ENCODE measurements at places on chromosomes 11 and 22.

GRCh38 chr22:23856721-23857605 is 712 bp upstream of the SLC2A11 start:
- DNase-seq = peak; percentile 83

- no peak for DNase-seq
These were observed 58.4 kb upstream of the CSNK2A3 start for GRCh38 chr11:11411401-11411985.

- no peak for DNase-seq
These were observed 3.3 kb upstream of the DIXDC1 start for GRCh38 chr11:111933872-111934271.

DNA sequence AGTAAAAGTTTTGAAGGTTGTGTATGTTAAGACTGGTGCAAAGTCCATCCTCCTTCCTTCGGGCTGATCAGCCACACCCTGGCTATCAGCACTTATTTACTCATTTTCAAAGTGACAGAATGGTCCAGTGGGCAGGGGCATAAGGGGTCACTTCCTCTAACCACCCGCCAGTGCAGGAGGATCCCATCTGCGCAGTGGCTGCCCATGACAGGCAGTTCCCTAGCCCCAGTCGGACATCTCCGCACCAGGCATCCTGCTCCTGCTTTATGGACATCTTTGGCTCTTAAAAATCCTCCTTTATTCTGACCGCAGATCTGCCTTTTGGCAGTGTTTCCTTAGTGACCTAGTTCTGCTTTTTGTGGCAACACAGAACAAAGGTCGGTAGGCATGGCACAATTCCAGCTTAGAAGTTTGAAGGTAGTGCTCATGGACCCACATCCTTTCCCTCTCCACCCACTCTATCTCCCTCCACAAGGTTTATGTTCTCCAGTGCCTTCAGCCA is 55.9 kb downstream of the BMAL1 start:
- no peak for DNase-seq

DNA sequence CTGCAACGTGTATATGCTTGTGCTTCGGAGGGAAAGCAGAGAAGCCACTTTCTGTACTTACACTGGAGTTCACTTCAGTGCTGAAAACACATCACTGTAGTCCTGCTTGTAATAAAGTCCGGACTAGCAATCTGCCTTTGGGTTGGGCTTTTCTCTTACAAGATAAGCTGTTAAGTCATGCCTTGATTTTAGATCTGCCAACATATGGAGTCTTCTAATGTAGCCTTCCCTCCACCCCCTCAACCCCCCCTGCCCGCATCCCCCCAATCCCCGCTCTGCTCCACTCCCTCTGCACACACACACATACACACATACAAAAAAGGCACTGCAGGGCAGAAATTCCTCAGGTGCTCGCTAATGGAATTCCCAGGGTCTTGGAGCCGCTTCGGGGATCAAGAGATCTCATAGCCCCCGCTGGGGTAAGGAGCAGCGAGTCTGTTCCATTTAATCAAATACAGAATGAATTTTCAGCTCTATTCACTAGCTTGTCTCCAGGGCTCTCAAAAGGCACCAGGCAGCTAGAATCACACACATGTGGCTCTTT is 3.4 kb downstream of the CDON start:
- peak; percentile 76 for DNase-seq

DNA sequence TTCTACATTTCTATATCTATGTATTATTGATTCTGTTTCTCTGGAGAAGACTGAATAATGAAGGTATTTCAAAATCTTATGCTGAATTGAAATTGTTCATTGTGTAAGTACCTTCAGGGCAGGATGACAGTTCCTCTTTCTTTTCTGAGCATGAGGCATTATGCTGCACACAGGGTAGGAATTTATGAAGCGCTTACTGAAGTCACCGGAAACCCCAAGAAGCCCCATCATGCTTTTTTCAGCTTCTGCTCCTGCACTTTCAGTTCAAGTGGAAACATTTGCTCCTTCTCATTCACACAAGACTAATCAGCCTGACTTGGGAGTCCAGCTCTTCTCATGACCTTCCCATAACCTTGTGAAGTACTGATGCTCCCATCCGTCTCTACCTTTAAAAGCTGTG is 314.7 kb upstream of the SORL1-AS1 start:
- DNase-seq = no peak

DNA sequence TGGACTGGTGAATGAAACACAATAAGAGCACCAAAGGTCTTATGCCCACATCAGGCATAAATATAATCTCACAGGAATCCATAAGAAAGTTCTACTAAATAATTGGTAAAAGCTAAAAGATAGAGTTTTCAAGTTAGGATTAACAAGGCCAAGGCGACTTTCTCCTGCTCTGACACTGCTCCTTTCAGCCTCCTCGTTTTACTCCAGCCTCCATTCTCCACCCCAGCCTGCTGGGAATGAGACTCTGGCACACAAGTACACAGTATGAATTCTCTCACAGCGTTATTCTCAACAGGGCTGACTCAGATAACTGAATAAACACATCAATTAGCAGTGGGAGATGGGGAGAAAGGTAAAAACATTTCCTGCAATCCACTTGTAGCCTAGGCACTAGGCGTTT is 94.9 kb downstream of the APOL5 start:
- DNase-seq = no peak

DNA sequence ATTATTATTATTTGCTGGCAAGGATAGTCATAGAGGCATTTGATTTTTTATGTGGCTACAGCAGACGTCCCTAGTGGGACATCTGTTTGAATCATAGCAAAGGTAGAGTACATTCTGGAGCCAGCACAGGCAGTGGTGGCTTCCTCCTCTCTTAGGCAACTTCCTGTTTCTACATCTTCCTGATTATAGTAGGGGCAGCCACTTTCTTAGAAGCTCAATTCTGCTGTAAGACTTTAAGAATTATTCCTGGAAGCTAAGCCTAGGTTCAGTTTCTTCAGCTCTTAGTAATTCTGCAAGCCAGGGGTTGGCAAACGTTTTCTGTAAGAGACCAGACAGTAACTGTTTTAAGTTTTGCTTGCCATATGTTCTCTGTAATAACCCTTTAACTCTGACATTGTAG is 129.3 kb upstream of the TENM4 start:
- no peak for DNase-seq

DNA sequence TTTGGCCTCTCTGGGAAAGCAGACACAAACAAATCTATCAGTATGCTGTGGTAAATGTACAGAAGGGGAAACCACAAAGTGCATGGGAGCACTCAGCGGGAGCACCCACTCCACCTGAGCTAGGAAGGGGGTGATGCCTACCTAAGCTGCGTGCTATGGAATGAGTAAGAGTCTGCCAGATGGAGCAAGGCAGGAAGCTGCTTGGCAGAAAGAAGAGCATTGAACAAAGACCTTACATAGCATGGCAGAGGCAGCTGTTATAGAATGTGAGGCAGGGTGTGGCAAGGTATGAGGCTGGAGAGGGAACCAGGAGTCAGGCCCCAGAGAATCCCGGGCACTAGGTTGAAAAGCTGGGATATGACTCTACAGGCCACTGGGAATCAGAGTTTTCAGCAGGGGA is 13.8 kb upstream of the MTFP1 start:
- no peak for DNase-seq

DNA sequence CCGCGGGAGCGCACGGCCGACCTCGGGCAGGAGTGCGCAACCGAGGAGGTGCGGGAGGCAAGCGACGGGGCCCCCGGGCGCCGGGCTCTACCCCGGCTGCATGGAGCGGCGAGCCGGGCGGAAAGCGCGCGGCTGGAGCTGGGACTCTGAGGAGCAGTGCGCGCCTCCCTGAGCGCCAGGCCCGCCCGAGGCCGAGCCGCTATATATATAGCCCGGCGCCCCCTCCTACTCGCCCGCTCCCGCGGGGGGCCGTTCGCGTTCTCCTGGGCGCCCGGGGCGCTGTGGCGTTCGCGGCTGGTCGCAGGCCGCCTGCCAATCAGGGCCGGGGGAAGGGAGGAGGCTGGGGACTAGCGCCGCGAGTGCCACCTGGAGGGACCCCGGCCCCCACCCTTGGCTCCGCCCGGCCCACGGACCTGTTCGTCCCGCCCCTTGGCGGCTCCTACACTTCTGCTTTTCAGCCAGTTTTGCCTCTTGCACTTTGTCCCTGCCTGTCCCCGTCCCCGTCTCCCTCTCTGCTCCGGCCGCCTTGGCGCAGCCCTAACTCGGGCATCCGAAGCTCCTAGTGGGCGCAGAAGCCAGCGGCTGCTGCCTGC is at the start of gene FGF4:
FGF4 (minus strand) TSS at position 179 of the 593 bp plus-strand sequence. CDS start 257 bp downstream, outside the sequence.
- DNase-seq = peak; percentile 60

GRCh38 chr11:95067841-95068219 is 1.1 kb downstream of the SRSF8 start:
- no peak for DNase-seq

DNA sequence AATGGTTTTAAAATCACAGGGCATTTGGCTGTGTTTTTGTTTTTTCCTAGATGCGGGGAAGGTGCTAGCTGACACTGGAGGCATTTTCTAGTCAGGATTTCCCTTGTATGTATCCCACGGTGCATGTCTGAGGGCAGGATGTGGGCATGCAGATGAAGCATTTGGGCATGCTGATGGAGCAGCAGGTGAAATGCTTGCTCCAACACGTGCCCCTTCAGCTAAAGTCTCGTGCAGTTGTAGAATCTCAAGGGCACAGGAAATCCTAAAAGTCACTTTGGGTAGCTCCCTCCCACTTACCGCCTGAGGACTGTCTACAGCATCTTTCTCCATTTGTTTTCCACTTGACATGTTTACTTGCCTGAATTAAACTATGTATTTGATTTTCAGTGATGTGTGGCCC is 429.4 kb upstream of the B3GAT1 start:
- no peak for DNase-seq

GRCh38 chr22:35316751-35317150 is 17.1 kb downstream of the TOM1 start:
- no peak for DNase-seq

DNA sequence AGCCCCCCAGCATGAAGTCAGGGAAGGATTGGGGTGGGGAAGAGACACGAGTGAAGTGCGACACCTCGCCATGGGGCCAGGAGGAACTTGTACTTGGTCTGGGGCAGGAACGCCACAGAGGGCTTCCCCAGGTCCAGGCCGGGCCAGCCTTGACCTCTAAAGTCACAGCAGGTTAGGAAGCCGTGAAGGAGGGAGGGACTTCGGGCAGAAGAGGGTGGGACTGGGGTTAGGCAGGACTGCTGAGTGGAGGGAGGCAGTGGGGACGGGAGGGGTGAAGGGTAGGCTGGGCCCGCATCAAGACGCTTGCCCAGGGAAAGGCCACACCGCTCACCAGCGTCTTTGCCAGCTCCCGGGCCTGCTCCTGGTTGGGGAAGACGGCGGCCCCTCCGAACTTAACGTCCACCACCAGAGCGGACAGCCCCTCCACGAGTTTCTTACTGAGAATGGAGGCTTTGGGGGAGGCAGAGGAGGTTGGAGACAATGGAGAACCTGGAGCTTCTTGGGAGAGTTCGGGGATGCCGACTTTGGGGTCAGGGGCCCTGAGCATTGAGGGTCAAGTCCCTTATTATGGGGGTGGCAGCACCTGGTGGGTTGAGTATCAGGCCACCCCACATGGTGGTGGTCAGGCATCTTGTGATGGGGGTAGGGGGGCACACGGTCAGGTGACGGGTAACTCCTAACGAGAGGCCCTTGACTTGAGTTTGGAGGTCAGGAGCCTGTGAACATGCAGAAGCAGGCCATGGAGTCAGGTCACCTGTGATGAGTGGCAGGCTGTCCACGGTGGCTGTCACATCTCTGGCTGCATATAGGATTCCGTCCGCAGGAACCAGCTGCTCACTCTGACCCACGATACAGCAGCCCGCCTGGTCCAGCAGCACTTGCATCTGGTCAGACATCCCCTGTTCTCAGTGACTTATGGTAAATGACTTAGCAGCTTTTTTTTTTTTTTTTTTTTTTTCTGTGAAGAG is 1.7 kb upstream of the SCO2 start:
- DNase-seq = no peak

GRCh38 chr11:22343371-22344032 is 5.3 kb downstream of the SLC17A6 start:
- DNase-seq = peak; percentile 53

DNA sequence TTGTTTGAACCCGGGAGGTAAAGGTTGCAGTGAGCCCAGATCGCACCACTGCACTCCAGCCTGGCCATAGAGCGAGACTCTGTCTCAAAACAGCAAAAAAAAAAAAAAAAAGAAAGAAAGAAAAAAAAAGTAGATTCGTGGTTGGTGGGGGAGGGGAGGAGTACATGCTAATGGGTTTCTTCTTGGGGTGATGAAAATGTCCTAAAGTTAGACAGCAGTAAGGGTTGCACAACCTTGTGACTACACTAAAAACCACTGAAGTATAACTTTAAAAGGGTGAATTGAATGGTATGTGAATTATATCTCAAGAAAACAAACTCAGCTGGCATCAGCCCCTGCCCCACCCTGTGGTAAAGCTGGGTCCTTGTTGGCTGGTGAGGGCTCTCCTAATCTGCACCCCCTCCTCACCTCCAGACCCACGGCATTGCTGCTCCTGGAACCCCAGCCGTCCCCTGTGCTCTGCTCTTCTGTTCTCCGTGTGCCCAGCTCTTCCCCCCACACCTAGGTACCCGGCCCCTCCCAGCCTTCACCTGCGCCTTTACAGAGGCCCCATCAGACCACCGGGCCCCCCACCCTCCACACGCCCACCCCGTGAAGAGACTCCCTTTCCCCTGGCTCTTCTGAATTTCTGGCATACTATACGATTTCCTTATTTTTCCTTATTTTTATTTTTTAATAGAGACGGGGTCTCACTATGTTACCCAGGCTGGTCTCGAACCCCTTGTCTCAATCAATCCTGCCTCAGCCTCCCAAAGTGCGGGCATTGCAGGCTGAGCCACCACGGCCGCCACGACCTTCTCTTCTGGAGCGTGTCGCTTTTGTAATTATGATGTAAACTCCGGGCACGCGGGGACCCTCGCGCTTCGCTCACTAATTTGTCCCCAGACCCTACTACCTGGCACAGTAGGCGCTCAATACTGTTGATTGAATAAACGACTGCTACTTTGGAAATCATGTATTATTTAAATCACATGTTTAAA is 924 bp upstream of the FADD start:
- no peak for DNase-seq

DNA sequence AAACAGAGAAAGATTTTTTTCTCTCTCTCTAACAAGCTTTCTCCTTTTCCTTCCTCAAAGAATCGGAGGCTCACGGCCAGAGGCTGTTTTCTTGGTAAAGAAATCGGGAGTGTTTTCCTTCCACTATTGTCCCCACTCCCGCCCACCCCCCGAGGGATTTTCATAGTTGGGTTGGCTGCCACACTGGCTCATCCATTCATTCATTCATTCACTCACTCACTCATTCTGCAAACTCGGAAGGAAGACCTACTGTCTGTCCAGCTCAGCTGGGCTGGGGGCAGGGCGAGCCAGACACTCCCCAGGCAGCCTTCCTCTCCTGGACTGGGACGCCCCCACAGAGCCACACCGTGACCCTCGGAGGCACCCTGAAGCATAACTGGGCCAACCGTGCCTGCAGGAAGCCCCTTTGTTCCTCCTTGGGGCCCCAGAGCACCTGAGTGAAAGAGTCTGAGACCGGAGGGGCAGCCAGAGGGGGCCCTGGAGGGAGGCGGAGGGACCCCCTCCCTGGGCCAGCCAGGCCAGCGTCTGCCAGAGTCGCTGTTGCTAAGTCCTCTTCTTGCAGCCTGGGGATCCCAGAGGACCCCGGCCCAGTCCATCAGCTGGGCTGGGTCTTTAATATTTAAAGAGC is 17.0 kb downstream of the CDKN1C start:
- DNase-seq = no peak

- DNase-seq = no peak
These were observed 2.7 kb downstream of the UQCR10 start for GRCh38 chr22:29769723-29770321.

Measured in ecto neural progenitor cell (in vitro differentiated cells).